ENCODE measurements at places on chromosomes 11 and 22.
A peak's percentile ranks its signal among the peaks of the same experiment; 100 is the strongest.

DNA sequence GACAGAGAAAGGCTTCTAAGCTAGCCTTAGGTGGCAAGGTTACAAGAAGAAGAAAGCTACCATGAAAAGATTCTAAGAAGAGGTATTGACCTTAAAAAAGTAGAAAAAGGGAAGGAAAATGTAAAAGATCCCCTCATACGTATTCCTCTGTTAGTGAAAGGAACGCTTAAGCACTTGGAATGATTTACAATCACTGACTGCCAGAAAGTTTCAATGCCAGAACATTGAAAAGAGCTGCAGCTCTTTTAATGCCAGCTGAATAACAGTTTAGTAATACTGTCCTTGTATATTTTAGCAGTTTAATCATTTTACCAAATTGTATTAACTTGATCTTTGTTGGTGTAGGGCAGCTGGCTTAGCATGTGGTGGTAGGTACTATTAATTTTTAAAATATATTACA lies 650.7 kb downstream of the FAM181B start:
- no peak for DNase-seq

DNA sequence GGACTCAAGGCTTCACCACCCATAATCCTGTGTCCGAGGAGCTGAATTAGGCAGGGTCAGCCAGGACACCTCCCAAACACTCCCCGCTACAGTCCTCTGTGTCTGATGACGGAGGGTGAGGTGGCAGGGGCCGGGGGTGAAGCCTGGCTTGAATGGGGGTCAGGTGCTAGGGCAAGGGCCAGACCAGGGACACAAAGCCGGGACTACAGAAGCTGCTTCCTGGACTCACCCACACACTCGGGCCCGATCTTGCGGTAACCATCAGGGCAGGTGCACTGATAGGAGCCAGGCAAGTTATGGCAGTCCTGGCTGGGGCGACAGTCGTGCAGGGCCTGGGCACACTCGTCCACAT lies 2.3 kb downstream of the EFEMP2 start:
- DNase-seq = no peak

- no peak for DNase-seq
Observed at GRCh38 chr11:37456746-37457145, 858.7 kb upstream of the RAG2 start.

DNA sequence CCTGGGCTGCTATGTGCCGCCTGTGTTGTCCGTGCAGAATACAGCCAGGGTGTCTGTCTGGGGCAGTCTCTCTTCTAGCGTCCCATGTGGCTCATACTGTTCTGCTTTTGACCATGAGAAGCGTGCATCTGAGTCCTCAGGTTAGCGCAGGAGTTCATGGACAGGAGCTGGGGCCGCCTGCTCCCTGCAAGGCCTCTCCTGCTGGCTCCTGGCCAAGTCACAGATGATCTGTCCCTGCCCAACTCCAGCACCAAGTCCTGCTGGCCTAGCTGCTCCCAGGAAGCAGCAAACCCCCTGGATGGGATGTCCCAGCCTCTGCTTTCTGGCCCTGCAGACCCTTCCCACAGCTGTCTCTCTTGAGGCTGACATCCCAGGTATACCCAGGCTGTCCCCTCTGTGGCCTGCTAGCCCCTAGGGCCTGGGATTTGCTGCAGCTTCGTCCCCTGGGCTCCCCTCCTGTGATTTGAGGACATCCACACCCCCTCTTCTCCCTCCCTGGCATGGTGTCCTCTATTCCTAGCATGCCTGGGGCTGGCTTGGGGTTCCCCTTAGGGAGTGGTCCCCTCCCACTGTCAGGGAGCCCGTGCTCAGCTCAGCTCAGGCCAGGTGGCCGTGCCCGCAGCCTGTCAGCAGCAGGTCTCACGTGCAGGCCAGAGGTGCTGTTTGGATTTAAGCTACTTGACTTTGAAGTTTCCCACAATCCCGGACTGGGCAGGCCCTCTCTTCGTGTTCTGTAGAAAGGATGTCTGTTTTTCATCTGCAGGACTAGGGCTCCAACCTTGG lies 17.8 kb downstream of the PRR5 start:
- peak; percentile 25 for DNase-seq

GRCh38 chr11:61747967-61748285 lies 4.5 kb upstream of the MYRF start:
- no peak for DNase-seq

- peak; percentile 77 for DNase-seq
Observed at GRCh38 chr11:61897387-61898246, 6.3 kb upstream of the FADS3 start.

DNA sequence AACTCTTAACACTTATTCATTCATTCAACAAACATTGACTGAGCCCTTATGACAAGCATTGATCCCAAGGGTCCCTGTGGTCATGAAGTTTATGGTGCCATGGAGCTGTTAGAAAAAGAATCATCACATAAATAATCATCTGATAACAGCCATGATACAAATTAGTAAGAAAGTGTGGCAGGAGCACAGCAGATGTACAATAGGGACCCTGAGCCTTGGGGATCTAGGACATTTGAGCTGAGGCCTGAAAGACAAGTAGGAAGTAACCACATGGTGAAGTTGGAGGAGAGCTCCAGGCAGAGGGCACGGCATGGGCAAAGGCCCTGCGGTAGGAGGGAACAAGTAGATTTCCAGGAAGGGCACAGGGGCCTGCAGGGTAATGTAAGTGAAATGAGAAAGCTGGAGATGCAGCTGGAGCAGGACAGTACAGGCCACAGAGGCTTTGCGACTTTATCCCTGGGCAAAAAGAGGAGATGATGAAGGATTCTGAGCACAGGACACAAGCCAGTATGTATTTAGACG lies 6.8 kb upstream of the TCF20 start:
- no peak for DNase-seq

GRCh38 chr11:67250059-67251043 lies 15.9 kb upstream of the GRK2 start:
- no peak for DNase-seq

- DNase-seq = no peak
Observed at GRCh38 chr11:117185736-117186430, 7.3 kb downstream of the SIDT2 start.

DNA sequence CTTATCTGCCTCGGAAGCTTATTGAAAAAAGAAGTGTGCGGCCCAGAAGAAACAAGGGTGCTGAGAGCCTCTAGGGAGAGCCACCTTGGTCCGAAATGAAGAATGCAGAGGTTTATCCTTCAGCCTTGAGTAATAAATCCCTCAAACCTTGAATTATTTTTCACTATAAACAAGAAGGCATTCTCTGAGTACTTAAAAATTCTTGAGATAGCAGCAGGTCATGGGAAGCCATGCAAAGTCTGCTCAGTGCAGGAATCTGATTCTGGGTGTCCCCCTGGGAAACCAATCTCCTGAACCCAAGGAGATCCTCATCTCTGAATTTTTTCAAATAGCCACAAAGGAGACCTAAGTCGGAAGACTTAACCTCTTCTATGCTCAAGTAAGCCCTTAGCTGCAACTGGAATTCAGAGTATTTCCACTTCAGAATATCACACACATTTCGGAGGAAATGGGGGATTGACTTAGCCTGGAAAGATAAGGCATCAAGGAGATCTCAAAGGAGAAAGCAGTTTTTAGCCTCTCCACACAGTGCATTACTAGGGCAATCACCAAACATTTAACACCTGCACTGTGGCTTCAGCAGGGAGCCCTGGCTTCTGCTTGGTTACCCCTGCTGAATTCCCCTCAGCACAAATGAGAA lies 365.0 kb downstream of the ETS1 start:
- DNase-seq = no peak

- no peak for DNase-seq
Observed at GRCh38 chr11:60925868-60926267, 1.6 kb downstream of the TMEM132A start.

DNA sequence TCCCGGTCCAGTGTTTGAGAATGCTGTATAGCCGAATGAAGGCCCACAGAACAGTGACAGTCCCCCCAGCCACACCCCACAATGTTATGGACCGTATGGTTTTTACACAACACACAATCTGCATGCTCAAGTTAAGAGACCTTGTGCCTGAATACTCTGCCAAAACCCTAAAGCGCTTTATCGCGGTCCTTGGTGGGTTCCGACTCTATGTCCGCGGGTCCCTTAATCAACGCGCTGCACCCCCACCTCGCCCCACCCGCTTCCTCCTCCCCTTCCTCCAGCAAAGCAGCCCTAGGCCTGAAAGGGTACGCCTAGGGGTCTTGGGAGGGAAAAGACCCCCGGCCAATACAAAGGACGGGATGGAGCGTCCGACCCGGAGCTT lies 442 bp downstream of the COPB1 start:
- DNase-seq = peak; percentile 41

DNA sequence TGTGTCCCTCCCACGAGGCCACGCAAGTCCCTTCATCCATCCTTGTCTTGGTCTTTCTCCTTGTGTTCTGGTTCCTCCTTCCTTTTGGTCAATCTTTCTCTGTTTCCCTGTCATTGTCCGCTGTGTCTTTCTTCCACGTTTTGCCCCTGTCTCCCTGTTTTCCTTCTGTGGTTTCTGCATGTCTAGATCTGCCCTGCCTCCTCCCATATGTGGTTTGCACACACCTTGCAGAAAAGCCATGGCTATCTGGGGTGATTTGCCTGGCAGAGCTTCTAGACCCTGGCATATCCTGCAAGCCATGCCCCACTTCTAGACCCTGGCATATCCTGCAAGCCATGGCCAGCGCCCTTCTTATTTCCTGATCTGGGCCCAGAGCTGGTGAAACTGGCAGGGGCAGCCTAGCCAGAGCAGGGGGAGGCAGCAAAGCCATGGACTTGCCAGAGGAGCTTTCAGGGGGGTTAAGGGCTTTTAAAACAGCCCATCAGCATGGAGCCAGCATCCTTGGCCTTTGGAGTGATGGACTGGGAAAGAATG lies 131.6 kb upstream of the NECTIN1 start:
- no peak for DNase-seq

- DNase-seq = no peak
Observed at GRCh38 chr11:3879967-3880542, 24.6 kb downstream of the STIM1 start.

DNA sequence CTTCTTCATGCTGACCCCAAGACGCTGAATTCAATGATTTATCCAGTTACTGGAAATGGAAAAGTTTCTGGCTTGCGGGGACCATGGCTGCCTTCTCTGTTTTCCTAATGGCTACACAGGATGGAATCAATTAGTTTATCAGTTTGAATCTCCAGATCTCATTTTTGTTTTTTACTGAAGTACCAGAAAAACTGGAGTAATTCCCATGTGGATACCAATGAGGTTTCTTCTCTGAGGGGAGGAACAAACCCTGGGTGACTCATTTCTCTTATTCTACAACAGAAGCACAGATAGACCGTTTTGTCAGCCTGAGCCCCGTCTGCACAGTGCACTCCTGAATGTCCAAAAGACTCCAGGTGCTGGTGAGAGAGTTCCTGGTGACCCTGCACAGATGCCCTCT lies 3.4 kb downstream of the ZNF195 start:
- DNase-seq = no peak

DNA sequence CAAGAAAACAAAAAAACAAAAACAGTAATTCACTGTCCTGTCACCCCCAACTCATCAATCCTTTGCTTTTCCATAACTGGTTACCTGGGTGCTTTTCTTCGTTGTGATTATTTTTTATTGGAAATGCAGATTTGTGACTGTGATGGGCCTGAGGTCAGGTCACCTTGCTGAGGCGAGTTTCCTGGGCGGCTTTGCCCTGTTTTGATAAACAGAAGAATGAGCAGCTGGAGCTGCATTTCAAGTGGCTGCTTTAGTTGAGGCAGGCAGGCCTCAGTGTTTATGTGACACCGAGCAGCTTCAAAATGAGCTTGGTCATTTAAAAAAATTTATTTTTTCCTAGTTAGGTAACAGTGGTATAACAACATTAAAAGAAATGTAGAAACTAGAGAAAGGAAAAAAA lies 22.2 kb downstream of the PTPRJ start:
- no peak for DNase-seq

GRCh38 chr11:24900514-24900913 lies 403.7 kb downstream of the LUZP2 start:
- no peak for DNase-seq

GRCh38 chr11:67372993-67373647 lies at the start of gene CLCF1:
TSS of gene CLCF1 (minus strand) at chr11:67373598. CDS start at chr11:67373539, 59 bp downstream.
- no peak for DNase-seq

DNA sequence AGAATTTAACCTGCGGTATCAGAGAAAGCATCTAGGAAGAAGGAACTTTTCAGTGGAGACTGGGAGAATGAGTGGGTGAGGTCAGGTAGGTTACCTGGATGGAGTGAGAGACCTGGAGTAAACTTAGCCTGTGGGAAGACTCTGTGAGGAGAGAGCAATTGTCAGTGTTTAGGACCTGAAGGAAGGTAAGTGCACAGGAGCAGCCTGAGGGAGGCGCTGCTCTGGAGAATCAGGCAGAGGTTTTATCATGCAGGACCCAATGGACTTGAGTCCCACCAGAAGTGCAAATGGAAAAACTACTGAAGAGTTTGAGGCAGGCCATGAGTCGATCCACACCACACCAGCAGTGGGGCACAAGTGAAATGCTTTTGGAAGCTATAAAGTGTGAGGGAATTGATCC lies 10.6 kb upstream of the IFTAP start:
- no peak for DNase-seq

DNA sequence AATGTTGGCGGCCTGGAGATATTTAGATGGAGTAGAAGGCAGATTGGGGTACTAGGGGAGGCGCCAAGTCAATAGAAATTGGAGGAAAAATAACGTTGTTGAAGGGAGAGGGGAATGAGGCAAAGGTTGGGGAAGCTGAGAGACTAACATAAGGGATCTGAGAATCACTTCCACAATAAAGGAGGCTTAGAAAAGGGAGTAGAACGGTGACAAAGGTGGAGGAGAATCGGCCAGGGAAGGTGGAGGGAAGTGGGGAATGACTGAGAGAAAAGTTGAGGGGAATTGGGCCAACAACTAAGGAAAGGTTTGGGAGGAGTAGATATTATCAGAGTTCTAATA lies 510 bp downstream of the PPME1 start:
- DNase-seq = no peak

- DNase-seq = no peak
Observed at GRCh38 chr22:37240941-37241320, 3.1 kb downstream of the RAC2 start.

GRCh38 chr11:11171854-11172253 lies 181.2 kb downstream of the CSNK2A3 start:
- DNase-seq = no peak

DNA sequence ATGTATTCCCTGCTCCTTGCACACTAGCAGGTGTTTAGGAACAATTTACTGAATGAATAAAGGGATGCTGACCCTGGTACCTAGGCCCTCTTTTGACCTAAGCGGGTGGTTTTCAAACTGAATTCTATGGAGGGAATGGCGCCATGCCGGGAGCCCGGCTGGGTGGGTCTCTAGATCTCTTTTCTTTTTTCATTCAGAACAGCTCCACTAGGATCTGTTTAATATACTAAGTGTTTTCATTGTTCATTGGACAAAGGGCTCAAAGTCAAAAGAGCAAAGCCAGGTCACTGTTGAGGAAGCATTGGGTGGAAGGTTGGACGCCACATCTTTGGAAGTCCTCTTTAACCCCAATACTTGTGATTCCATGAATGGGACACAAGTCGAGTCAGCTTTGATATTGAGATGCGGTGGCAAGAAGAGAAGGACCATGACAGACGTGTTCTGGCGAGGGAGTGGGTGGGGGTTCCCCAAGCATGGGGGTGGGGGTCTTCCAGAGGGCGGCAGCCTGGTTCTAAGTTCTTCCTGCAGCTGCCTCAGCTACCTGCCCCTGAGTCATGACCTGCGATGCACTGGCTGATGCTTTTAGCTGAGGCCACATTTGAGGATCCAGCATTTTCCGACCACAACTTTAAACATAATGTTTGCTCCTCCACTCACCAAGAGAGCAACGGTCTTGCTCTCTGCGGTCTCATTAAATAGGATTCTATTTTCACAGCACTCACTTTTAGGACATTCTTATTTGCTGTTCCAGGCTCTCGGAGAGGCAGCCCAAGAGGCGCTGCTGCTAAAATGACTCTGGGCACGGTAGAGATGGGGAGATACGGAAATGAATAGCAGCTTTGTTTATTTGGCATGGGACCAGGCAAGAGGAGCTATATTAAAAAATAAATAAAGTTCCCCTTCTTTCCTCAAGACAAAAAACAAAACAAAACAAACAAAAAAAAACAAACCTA lies 100.6 kb downstream of the FBXO7 start:
- DNase-seq = no peak
